ENCODE measurements at places on chromosomes 12 and 14. TPM values are rescaled to one million over a fixed set of nuclear protein-coding genes. Genes with fewer than 3 reads are reported as not detected.

Gene ACSM4
- not detected for total RNA-seq

Gene SYNJ2BP
- 18.3 TPM for total RNA-seq

Gene CCND2
- total RNA-seq: 57.6 TPM

Gene SERPINA6
- total RNA-seq: not detected

Gene PPP1R3E
- 1.00 TPM for total RNA-seq

Gene CDKN3
- total RNA-seq: 67.5 TPM

Gene SLC10A1
- not detected for total RNA-seq

Gene C14orf39
- total RNA-seq: not detected

Gene SLC8A3
- total RNA-seq: not detected

Gene B3GNT4
- not detected for total RNA-seq

Gene SERPINA1
- total RNA-seq: not detected

Gene KCNC2
- total RNA-seq: not detected

Gene EXOC3L4
- total RNA-seq: not detected

Gene RPGRIP1
- 0.05 TPM for total RNA-seq

Gene KRT6A
- not detected for total RNA-seq

Gene MYH6
- 0.05 TPM for total RNA-seq

Gene CCDC38
- 0.15 TPM for total RNA-seq

Gene MYF6
- total RNA-seq: not detected

Gene KCNMB4
- under 0.01 TPM for total RNA-seq

Gene RILPL1
- total RNA-seq: 13.7 TPM

Gene SIX1
- total RNA-seq: 0.30 TPM

Gene C3AR1
- 0.30 TPM for total RNA-seq

Gene RPL10L
- total RNA-seq: not detected

Gene NOS1
- total RNA-seq: not detected

Gene SMARCD1
- total RNA-seq: 71.6 TPM

Gene KIF5A
- not detected for total RNA-seq

Gene PLXNC1
- total RNA-seq: 0.80 TPM

Gene KLRC1
- not detected for total RNA-seq

Gene PTPRQ
- not detected for total RNA-seq

Gene OTOGL
- total RNA-seq: 0.10 TPM

Gene PIWIL1
- total RNA-seq: not detected

Gene KRT75
- not detected for total RNA-seq

Gene LMNTD1
- total RNA-seq: 0.07 TPM

Gene AKAP5
- total RNA-seq: 0.34 TPM

Gene MGAT4C
- total RNA-seq: not detected

Gene CMTM5
- not detected for total RNA-seq

Gene SLCO1C1
- not detected for total RNA-seq
